ENCODE measurements at places on chromosomes 3 and 15. TPM values are rescaled to one million over a fixed set of nuclear protein-coding genes. Genes with fewer than 3 reads are reported as not detected.

- peak; percentile 46 for DNase-seq
Measured at GRCh38 chr3:171980578-171981270, 58.7 kb upstream of the FNDC3B start.

TFDP2 gene
- total RNA-seq: 87.7 TPM

DNA sequence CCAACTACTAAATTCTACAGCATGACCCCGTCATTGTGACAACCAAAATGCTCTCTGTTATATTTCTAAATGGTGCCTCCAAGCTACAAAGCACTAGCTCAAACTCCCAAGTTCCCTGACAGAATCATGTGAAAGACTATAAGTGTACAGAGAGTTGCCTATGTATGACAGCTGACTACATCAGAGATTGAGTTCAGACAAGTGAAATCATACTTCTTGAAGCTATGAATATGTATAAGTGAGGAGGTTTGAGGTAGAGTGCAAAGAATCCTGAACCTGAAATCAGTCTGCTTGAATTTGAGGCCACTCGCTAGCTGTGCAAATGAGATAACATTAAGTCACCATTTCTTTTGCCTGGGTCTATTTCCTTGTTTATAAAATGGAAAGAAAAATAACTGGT, 63.9 kb upstream of the TP63 start:
- no peak for DNase-seq

GOLGA8J gene
- total RNA-seq: not detected

GRCh38 chr3:106688464-106688863, 688.8 kb upstream of the CCDC54 start:
- DNase-seq: peak; percentile 88

- DNase-seq: no peak
Measured at GRCh38 chr15:89192766-89193165, 28.6 kb downstream of the RLBP1 start.

CLPX gene
- 38.8 TPM for total RNA-seq

GRCh38 chr3:4261406-4261805, 41.8 kb upstream of the SETMAR start:
- no peak for DNase-seq

GRCh38 chr3:58557491-58557890, 19.7 kb downstream of the FAM107A start:
- DNase-seq: no peak

GRCh38 chr3:195134431-195134830, 136.5 kb downstream of the XXYLT1 start:
- DNase-seq: no peak

All from HT1080 (cell line).